ENCODE measurements at places on chromosomes 7 and 10.

GRCh38 chr10:124763267-124763666, 19.1 kb upstream of the FAM53B start:
- DNase-seq: no peak

- DNase-seq: no peak
These were observed 25.4 kb upstream of the LRGUK start for GRCh38 chr7:134101716-134102115.

DNA sequence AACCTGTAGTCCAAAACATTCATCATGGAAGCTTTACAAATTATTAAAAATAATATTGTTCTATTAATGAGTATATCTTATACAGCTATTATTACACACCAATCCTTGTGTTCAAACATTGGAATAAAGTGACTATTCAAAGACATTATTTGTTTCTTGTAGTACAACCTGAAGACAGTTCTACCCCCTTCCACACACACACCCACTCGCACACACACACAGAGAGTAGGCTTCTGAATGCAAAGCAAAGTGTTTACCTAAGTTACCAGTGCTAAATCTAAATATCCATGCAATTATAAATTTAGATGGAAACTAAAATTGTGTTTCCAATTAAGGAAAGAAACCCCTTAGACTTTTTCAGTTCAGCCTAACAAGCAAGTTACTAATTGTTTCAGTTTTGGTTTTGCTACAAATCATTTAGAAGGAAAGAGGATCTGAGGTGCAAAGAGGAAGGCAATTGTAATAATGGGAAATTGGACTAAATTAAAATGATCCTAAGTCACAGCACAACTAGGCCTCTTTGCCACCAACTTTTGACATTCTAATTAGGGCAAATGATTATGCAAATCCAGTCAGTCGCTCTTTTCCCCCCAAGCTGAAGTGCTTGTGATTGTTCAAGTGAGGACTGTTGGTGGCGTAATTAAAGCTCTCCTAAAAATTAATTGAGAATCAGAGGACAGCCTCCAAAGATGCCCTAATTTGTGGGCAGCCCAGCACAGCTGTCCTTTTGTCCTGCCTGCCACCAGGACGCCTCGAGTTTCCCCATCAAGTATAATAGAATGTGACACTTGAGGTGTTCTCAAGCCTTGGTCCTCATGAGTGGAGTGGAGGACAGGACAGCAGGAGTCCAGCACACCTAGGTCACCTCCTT, 19.9 kb upstream of the ATOH7 start:
- DNase-seq: no peak

GRCh38 chr7:27579565-27579964, 83.1 kb downstream of the HIBADH start:
- no peak for DNase-seq

DNA sequence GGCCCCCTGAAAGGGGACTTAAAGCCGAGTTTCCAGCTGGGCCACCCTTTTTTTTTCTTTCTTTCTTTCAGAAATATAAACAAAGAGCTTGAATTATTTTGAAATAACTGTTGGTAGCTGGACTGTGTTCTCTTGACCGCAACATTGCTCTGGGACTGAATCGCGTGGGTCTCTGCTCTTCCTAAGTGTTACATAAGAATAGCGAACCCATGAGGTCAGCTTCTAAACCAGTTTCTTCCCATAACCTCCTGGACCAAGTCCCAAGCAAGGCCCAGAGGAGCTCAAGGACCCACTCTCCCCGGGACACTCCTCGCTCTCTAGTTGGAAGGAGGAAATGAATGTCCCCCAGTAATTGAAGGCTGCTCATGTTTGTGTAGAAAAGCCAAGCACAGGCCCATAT, 91.1 kb downstream of the CXCL12 start:
- DNase-seq: no peak

GRCh38 chr10:104328896-104329710, 9.2 kb downstream of the ITPRIP start:
- peak; percentile 70 for DNase-seq

DNA sequence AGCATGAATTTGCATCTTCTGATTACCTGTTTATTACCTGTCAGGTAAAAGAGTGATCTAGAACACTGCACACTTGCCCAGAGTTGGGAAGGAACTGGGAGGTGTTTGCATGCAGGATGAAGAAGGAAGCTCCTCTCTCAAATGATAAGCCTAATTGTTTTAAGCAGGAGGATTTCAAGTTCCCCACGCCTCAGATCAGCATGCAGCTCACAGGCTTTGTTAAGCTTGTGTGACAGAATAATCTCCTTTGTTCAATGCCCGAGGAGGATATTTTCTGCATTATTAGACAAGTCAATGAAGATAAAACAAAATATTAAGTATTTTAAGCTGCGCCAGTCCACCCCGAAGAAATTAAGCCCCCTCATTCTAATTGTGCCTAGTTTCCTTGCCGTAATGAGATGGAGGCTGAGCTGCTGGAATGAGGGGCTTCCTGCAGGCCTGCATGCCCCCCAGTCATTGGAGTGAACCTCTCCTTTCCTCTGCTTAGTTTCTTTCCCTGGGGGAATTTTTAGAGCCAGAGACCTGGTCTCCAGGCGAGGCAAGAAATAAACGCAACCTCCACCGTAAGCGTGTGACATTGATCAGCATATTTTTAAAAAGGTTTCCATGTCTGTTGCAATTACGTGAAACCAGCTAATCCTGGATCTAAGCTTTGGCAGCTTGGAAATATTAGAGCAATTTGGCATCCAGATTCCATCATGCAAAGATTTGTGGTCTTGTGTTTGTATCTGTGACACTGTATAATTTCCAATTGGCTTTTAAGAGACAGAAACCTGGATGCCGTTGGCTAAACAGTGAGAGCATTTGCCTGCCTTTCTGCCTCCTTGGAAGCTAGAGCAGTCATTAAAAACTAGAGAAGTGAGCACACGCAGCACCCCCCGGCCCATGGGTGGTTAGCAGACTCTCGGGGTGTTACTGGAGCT, 376.0 kb downstream of the GALNT17 start:
- no peak for DNase-seq

DNA sequence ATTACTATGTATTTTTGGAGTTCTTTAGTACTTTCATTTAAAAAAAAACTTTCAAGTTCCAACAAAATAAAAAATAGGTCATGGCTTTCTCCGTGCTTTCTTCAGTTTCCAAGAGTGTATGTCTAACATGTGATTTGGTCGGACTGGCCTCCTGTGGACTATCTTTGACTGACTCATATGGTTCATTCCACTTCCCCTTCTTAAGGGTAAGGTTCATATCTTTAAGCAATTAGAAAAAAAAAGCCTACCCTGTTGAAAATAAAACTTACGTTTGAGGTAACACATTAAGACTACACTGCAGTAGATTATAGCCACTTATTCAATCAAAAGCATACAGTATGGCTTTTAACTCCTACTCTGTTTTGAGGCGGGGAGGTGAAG, 112.8 kb upstream of the AHR start:
- no peak for DNase-seq

GRCh38 chr10:57809961-57810360, 457.7 kb downstream of the IPMK start:
- no peak for DNase-seq

DNA sequence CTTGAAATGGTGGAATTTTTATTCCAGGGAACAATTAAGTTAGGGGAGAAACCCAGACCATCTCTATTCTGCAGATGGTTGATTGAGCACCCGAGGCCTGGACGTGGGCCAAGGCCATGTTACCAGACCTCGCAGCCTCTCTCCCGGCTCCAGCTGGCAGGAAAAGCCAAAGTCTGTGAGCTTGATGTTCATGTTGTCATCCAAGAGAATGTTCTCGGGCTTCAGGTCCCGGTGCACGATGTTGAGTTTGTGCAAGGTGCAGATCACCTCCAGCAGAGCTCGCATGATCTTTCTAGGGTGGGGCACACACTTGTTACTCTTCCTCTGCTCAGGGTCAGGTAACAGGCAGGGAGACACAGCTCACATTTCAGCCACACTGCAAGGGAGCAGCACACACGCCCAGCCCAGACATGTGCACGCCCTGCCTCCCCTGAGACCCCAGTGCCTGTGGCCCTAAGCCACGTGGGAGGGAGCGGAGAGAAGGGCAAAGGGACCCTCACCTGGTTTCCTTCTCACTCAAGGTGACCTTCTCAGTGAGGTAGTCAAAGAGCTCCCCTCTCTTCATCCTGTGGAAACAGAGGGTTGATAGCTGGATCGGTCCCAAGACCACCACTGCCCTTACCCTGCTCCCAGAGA, 9.5 kb downstream of the PHKG1 start:
- DNase-seq: no peak

GRCh38 chr7:143901332-143901667, 676 bp downstream of the TCAF1 start:
- DNase-seq: no peak

- DNase-seq: no peak
These were observed 35.4 kb downstream of the LRRC4 start for GRCh38 chr7:127995881-127996215.

DNA sequence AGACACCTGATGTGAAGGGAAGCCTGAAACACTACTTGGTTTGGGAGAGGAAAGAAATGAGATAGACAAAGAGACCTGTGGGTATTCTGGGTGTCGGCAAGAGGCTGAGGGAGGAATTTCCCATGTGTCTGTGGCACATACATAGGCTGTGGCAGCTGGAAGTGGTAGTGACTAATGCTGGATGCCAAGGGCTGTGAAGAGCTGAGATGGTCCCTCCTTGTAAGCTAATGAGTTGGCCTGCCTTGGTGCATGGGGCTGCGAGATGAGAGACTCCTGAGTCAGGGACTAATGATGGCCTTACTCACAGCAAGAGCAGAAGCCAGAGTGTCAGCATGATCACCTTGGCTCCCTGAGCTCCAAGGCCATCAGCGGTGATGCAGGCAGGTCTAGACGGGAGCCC, 119.0 kb upstream of the EEPD1 start:
- no peak for DNase-seq

DNA sequence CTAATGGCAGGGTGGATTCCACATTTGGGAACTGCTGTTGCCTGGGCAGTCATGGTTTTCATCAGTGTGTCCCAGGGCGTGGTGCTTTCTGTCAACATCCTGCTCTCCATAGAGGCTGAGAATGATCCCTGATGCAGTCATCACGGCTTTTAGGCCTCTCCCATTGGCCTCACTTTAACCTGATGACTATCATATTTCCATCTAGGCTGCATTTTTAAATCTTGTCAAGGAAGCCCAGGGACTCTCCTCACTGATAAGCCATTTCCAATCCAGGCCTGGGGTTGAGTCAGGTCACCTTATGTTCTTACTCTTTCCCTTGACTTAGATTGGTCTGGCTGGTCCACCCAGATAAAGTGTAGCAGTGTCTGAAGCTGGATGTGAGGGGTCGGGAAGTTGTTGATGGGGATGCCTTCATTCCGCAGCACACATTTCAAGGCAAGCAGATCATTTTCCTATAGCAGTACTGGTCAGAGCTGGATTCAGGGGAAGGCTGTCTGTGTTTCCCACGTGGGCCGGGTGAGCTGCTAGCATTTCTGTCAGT, 177.0 kb downstream of the AUTS2 start:
- DNase-seq: no peak

- no peak for DNase-seq
These were observed 771.7 kb downstream of the SORCS1 start for GRCh38 chr10:106392778-106393177.

DNA sequence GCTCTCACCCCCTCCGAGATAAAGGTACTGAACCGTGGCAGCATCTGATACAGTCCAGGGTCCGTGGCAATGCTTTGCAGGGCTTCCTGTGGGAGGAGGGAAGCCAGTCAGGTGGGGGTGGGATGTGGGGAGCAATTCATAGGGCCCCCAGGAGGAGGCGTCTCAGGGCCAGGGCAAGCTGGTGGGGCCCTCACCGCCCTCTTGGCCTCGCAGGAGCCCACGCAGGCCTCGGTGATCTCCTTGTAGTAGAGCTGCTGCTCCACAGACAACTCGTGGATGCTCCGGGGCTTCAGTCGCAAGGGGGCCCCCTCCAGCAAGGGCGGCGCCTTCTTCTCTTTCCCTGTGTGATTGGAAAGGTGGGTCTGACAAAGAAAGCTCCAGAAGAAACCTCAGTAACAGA, 7.2 kb downstream of the TAF6 start:
- no peak for DNase-seq

GRCh38 chr10:30562787-30563186, 66.8 kb downstream of the LYZL2 start:
- DNase-seq: peak; percentile 15

DNA sequence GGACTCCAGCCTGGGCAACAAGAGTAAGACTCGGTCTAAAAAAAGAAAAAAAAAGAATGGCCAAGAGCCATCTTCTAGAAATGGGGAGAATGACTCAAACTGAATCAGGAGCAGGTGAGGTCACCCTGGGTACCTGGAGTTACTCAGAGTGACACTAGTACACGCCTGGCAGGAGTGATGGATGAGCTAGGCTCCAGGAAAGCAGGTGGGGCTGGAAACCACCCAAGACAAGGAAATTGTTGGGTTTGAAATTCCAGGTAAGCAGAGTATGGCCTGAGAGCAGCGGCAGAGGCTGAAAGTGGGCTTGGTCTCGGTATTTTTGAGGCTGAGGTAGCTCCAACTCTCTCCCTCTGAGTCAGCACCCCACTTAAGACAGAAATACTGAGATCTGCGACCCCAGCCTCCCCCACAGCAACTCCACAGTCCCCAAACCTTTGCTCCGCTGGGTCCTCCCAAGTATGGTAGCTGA, 18.5 kb downstream of the DDIT4 start:
- no peak for DNase-seq

GRCh38 chr10:8327140-8327423, 272.6 kb downstream of the GATA3 start:
- no peak for DNase-seq

- DNase-seq: no peak
These were observed 34.6 kb downstream of the PHTF2 start for GRCh38 chr7:77833136-77833535.

DNA sequence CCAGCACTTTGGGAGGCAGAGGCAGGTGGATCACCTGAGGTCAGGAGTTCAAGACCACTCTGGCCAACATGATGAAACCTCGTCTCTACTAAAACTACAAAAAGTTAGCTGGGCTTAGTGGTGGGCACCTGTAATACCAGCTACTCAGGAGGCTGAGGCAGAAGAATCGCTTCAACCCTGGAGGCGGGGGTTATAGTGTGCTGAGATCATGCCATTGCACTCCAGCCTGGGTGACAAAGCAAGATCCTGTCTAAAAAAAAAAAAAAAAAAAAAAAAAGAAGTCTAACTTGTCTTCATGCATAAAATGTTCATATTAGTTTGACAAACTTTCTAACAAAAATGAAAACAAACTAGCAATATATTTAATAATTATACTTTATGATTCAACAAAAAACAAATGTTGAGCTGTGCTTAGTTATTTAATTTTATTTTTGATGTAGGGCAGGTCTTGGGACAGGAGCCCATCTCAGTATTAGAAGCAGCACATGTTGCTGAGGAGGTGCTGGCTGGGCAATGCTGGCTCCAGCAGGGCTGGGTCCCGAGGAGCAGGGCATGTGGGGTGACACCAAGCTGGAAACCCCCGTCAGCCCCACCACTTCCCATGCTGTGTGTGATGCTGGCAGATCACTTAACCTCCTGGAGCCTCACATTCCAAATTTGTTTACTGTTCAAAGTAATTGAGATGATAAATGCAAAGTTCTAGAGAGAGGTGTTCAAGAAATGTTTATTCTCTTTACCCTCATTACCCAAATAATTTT, 335.3 kb upstream of the KLF6 start:
- no peak for DNase-seq

GRCh38 chr10:132407846-132408278, 10.9 kb downstream of the PWWP2B start:
- no peak for DNase-seq

GRCh38 chr7:38660427-38661099, 29.4 kb upstream of the AMPH start:
- peak; percentile 8 for DNase-seq

GRCh38 chr10:79273604-79274003, 73.7 kb upstream of the PPIF start:
- no peak for DNase-seq

GRCh38 chr10:28544058-28544457, 11.1 kb downstream of the WAC start:
- DNase-seq: no peak
